IPS DF 6.9 (cell line): ENCODE measurements at places on chromosomes 5 and 9.

DNA sequence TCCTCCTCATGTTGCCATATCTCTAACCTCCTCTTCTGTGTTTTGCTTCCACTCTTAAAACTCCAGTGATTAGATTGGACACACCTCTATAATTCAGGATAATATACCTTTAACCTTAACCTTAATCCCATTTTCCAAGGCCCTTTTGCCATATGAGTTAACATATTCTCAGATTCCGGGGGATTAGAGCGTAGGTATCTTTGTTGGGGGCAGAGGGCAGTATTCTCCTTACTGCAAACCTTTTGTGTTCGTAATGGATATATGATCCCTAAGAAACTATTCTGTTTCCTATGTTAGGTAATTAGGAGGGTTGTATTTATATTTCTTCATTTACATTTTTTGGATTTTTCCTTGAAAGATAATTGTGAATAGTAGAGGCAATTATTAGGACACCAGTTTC lies 99.5 kb downstream of the VPS13A start:
- H3K27me3 ChIP-seq, result no peaks in the 10 kb centered on the region
- no peak overlapping the region for H3K4me3 ChIP-seq
- H3K36me3 ChIP-seq, result no peaks in the 10 kb centered on the region
- DNase-seq, result no peak

GRCh38 chr5:42912184-42912798 lies 100.6 kb upstream of the SELENOP start:
- peaks cover 1% of the 10 kb centered on the region; the same call in 1 of the 2 replicates for H3K4me1 ChIP-seq
- H3K4me3 ChIP-seq, result no peak overlapping the region
- H3K36me3 ChIP-seq, result no peaks in the 10 kb centered on the region
- no peak overlapping the region for H3K27ac ChIP-seq
- DNase-seq, result no peak

DNA sequence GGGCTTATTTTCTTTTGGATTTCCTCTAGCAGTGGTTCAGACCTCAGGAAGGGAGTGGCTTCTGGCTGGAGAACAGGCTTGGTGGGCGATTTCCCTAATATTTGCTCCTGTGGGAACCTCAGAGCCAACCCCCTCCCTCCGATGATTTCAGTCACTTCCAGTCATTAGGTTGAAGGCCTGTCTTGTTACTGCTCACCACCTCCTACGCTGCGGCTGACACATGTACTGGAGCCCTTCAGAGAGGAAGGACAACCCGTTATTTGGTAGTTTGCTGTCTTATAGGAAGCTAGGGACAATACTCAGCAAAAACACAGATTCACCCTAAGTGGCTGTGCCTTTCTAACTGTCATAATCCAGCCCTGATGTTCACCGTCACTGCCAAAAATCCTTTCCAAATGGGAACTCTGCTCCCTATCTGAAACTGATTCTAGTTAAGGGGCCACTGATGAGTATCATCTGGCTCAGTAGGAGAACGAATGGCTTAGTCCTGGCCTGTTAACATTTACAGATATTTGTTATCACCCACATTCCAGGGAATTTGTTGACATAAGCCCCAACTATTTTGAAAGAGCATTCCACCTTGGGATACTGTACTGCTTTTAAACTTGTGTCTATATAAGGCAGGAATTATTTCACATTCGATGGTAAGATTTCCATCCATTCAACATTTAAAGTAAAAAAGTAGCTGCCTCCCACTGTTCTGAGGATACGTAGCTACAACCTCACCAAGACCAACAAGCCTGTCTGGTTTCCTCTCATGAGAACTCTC lies 29.3 kb upstream of the ANKH start:
- H3K4me3 ChIP-seq, result no peak overlapping the region
- H3K36me3 ChIP-seq, result no peaks in the 10 kb centered on the region
- 0 out of 2 replicates have a peak, but pooled peaks cover 1% of the 10 kb centered on the region for H3K4me1 ChIP-seq
- H3K27ac ChIP-seq, result no peak overlapping the region
- no peaks in the 10 kb centered on the region for H3K27me3 ChIP-seq

- no peaks in the 10 kb centered on the region for H3K36me3 ChIP-seq
- no peak for DNase-seq
- no peak overlapping the region for H3K4me3 ChIP-seq
- H3K27me3 ChIP-seq, result no peaks in the 10 kb centered on the region
Measured at GRCh38 chr9:116423149-116423548, 264.0 kb upstream of the TRIM32 start.

- no peak overlapping the region for H3K27ac ChIP-seq
- H3K4me3 ChIP-seq, result no peak overlapping the region
- H3K36me3 ChIP-seq, result no peaks in the 10 kb centered on the region
- no peaks in the 10 kb centered on the region; the same call in 1 of the 2 replicates for H3K4me1 ChIP-seq
Measured at GRCh38 chr5:172477466-172477865, 23.1 kb upstream of the SH3PXD2B start.

- no peaks in the 10 kb centered on the region for H3K4me1 ChIP-seq
- no peak overlapping the region for H3K27ac ChIP-seq
- H3K4me3 ChIP-seq, result no peak overlapping the region
- H3K36me3 ChIP-seq, result no peaks in the 10 kb centered on the region
- DNase-seq, result no peak
Measured at GRCh38 chr5:60586307-60586901, 113.6 kb downstream of the DEPDC1B start.

DNA sequence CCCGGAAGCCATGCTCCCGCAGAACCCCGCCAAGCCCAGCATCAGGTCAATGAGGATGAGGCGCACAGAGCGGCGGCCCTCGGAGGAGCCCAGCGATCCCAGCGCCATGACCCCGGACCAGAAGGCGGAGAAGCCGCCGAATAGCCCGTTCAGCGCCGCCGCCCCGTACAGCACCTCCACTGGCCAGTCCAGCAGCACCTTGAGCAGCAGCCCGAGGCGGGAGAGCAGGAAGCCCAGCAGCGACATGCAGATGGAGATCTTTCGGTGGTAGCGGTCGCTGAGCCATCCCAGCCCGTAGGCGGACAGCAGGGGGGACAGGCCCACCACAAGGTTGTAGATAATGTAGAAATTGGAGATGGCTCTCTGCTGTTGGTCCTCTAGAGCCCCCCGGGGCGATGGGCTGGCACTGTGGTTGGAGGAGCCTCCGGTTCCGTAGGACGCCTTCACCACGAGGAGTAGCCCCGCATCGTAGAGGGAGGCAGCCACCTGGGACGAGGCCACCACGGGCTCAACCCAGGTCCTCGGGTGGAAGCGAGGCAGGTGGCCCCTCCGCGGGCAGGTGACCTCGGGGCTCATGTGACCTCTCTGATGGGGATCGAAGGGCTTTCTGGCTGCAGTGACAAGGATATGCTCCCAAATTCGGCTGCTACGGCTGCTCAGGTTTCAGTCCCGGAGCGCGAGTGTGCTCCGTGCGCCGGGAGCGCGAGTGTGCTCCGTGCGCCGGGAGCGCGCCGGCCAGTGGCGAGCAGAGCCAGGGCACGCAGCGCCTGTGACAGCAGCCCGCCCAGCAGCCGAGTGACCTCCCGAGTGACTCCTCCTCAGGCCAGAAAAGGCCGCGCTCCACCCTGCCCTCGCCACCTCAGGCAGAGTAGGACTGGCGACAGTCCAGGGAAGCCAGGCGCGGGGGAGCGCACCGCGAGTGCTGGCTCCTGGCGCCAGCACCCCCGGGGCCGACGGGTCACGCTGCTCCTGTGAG lies at the start of gene SLC46A2:
TSS of gene SLC46A2 (minus strand) at position 771 of the 976 bp plus-strand sequence. CDS start at position 576, 195 bp downstream.
- H3K4me3 ChIP-seq, result peak within 1 kb of the TSS; percentile 41; the same call in 1 of the 2 replicates
- H3K36me3 ChIP-seq, result no peaks in the 10 kb centered on the region
- H3K27me3 ChIP-seq, result peaks cover 9% of the 10 kb centered on the region; the same call in 1 of the 2 replicates
- DNase-seq, result no peak

GRCh38 chr5:67897980-67898379 lies 317.6 kb upstream of the PIK3R1 start:
- H3K4me1 ChIP-seq, result no peaks in the 10 kb centered on the region
- H3K36me3 ChIP-seq, result no peaks in the 10 kb centered on the region
- no peak overlapping the region for H3K27ac ChIP-seq
- H3K4me3 ChIP-seq, result no peak overlapping the region
- no peak for DNase-seq
- no peaks in the 10 kb centered on the region for H3K27me3 ChIP-seq

DNA sequence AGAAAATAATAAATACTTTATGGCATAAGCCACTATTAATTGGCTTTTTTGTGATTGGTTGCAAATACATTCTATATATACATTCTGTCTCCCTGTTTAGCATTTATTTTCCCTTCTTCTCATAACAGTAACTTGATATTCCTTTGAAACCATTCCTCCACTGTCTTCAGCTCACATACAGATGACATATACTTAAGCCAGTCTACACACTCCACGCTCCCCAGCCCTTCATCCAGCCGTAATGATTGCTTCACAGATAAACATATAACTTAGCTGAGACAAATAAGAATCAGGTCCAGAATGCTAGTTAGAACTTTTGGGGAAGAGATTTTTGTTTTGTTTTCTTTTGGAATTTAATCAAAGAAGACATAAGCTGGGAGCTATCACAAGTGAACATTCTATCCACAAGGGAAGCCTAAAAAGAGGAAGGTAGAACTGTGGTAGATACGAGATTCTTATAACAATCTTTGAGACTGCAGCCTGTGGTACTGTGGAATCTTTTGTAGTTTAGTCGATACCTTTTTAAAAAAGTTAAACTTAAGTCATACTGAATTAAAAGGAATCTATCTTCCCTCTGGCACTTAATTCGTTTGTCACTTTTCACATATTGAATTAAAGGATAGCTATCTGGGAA lies 365.1 kb upstream of the PRR16 start:
- H3K4me1 ChIP-seq, result no peaks in the 10 kb centered on the region
- no peaks in the 10 kb centered on the region for H3K27me3 ChIP-seq
- DNase-seq, result no peak

DNA sequence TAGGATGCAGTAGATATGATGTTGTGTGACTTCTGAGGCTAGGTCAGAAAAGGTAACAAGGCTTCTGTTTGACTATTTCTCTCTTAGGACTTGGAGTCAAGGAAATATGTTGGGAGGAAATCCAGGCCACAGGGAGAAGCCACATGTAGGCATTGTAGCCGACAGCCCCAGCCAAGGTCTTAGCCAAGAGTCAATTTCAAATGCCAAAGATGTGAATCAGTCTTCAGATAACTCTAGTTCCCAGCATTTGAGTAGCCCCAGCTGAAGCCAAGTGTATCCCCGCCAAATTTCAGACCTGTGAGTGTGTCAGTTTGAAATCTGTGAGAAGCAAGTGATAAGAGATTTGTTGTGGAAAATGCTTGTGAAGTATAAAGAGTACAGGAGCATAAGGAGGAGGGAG lies 38.1 kb upstream of the ISL1 start:
- H3K4me1 ChIP-seq, result no peaks in the 10 kb centered on the region
- no peaks in the 10 kb centered on the region for H3K36me3 ChIP-seq
- no peaks in the 10 kb centered on the region for H3K27me3 ChIP-seq
- H3K27ac ChIP-seq, result no peak overlapping the region

DNA sequence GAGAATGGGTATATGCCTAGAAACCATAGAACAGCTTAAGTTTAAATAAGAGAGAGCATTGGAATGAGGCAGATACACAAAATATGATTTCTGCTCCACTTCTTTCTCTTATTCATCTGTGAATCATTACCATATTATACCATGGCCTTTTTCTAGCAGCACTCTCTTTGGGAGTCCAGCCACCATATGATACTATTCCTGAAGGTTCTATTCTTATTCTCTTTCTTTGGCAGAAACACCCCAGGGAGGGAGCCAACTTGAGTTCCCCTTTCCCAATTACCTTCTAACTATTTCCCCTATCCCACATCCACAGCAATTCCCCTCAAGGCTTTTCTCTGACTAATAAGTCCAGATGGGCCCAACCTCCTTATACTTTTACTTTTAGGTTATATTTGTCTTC lies 55.9 kb downstream of the NDUFAF2 start:
- no peaks in the 10 kb centered on the region for H3K4me1 ChIP-seq
- no peak overlapping the region for H3K4me3 ChIP-seq
- H3K36me3 ChIP-seq, result no peaks in the 10 kb centered on the region
- H3K27ac ChIP-seq, result no peak overlapping the region
- no peaks in the 10 kb centered on the region for H3K27me3 ChIP-seq
- no peak for DNase-seq

GRCh38 chr9:638152-638551 lies 203.3 kb upstream of the DMRT1 start:
- no peak for DNase-seq
- no peaks in the 10 kb centered on the region for H3K36me3 ChIP-seq
- H3K4me1 ChIP-seq, result no peaks in the 10 kb centered on the region
- H3K27me3 ChIP-seq, result no peaks in the 10 kb centered on the region
- H3K4me3 ChIP-seq, result no peak overlapping the region

- no peak for DNase-seq
- H3K4me3 ChIP-seq, result no peak overlapping the region
- H3K27ac ChIP-seq, result no peak overlapping the region
- H3K27me3 ChIP-seq, result no peaks in the 10 kb centered on the region
Measured at GRCh38 chr5:172740428-172741205, 30.4 kb downstream of the DUSP1 start.

- H3K4me1 ChIP-seq, result peaks cover 7% of the 10 kb centered on the region
- H3K4me3 ChIP-seq, result no peak overlapping the region
- no peak overlapping the region for H3K27ac ChIP-seq
- H3K27me3 ChIP-seq, result no peaks in the 10 kb centered on the region
Measured at GRCh38 chr9:34513567-34514214, 9.1 kb downstream of the ENHO start.

GRCh38 chr9:37287317-37287716 lies 135.2 kb upstream of the GRHPR start:
- H3K27me3 ChIP-seq, result no peaks in the 10 kb centered on the region
- H3K36me3 ChIP-seq, result no peaks in the 10 kb centered on the region
- H3K4me1 ChIP-seq, result no peaks in the 10 kb centered on the region
- no peak overlapping the region for H3K27ac ChIP-seq
- no peak overlapping the region for H3K4me3 ChIP-seq

- H3K4me1 ChIP-seq, result no peaks in the 10 kb centered on the region
- H3K27me3 ChIP-seq, result no peaks in the 10 kb centered on the region
- no peak for DNase-seq
- no peaks in the 10 kb centered on the region for H3K36me3 ChIP-seq
Measured at GRCh38 chr5:170067152-170067551, 38.5 kb upstream of the FOXI1 start.

GRCh38 chr5:176692326-176692725 lies 45.0 kb downstream of the TSPAN17 start:
- H3K36me3 ChIP-seq, result no peaks in the 10 kb centered on the region
- H3K27ac ChIP-seq, result no peak overlapping the region
- no peak overlapping the region for H3K4me3 ChIP-seq
- H3K4me1 ChIP-seq, result peaks cover 19% of the 10 kb centered on the region

DNA sequence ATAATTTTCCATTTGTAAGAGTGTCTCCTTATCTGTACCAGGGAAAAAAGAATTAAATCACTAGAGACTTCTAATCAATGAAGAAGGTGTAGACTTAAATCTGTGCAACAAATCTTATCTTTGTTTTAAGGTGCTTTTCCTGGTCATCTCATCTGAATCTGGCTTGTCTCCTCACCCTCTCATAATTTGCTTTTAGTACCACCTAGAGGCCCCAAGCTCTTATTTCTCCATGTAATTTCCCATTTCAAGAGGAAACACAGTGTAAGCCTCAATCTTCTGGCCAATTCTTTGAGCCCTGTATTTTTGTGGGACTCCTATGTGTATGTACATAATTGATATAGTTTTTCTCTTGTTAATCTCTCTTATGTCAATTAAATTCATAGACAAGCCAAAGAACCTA lies 1975.3 kb upstream of the CDH6 start:
- H3K4me3 ChIP-seq, result no peak overlapping the region
- no peak for DNase-seq
- H3K4me1 ChIP-seq, result no peaks in the 10 kb centered on the region
- H3K27me3 ChIP-seq, result no peaks in the 10 kb centered on the region
- no peaks in the 10 kb centered on the region for H3K36me3 ChIP-seq
- H3K27ac ChIP-seq, result no peak overlapping the region

- H3K27me3 ChIP-seq, result no peaks in the 10 kb centered on the region
- no peak for DNase-seq
- H3K4me3 ChIP-seq, result no peak overlapping the region
- peaks cover 9% of the 10 kb centered on the region for H3K4me1 ChIP-seq
- H3K36me3 ChIP-seq, result no peaks in the 10 kb centered on the region
- H3K27ac ChIP-seq, result no peak overlapping the region
Measured at GRCh38 chr9:89446261-89446960, 51.5 kb downstream of the SEMA4D start.
